ENCODE measurements at places on chromosomes 7 and 10. TPM values are rescaled to one million over a fixed set of nuclear protein-coding genes. Genes with fewer than 3 reads are reported as not detected.

SEMA3E gene
- total RNA-seq, result 3.6 TPM

FAM13C gene
- total RNA-seq, result 0.22 TPM

GBX1 gene
- 0.41 TPM for total RNA-seq

NACAD gene
- total RNA-seq, result 5.9 TPM
